Cortex of kidney (tissue), 1 donor: ENCODE measurements at places on chromosomes 7 and 10.

GRCh38 chr10:97291357-97292096 lies 910 bp downstream of the ARHGAP19 start:
- no peak for DNase-seq

- DNase-seq, result no peak
These were observed 35.6 kb upstream of the ADGRA1 start for GRCh38 chr10:133052076-133052475.

DNA sequence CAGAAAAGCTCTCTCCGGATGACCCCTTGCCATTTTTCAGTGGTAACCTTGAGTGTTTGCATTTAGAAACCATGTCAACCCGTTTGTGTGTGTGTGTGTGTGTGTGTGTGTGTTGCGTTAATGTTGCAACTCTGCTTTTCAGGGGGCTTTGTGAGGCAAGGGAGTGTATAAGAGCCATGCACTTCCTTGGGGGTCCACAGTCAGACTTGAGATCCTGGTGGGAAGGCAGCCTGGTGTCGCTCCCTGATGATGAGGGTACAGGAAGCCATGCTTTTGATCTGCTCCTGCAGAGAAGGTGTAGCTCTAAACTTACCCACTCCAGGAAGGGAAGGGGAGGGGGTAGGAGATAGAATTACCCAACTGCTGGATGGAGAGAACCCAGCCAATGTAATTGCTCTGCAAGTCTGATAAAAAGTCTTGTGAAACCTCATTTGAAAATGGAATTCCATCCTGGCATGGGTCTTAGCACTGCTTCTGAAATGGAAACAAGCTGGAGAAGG lies 10.7 kb downstream of the GRK5 start:
- DNase-seq, result no peak

- no peak for DNase-seq
These were observed 123.4 kb downstream of the NEURL1 start for GRCh38 chr10:103616705-103617601.

DNA sequence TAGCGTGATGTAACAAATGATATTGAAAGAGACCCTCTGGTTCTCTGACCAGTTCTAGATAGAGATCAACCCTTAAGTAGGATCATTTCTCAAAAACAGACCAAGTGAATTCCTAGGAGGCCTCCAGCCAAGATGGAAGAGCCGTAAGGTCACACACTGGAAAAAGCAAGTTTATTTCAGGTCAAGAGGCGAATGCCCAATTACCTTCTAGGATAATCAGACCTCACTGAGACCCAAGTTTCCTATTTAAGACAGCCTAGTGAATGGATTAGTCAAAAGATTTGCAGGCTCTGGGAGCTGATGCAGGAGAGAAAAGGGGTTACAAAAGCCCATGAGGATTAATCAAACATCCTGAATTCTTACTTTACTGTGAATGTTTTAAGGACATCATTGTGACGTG lies 486.1 kb upstream of the NRP1 start:
- DNase-seq, result no peak

- DNase-seq, result no peak
These were observed 59.6 kb upstream of the SP4 start for GRCh38 chr7:21368317-21368716.

DNA sequence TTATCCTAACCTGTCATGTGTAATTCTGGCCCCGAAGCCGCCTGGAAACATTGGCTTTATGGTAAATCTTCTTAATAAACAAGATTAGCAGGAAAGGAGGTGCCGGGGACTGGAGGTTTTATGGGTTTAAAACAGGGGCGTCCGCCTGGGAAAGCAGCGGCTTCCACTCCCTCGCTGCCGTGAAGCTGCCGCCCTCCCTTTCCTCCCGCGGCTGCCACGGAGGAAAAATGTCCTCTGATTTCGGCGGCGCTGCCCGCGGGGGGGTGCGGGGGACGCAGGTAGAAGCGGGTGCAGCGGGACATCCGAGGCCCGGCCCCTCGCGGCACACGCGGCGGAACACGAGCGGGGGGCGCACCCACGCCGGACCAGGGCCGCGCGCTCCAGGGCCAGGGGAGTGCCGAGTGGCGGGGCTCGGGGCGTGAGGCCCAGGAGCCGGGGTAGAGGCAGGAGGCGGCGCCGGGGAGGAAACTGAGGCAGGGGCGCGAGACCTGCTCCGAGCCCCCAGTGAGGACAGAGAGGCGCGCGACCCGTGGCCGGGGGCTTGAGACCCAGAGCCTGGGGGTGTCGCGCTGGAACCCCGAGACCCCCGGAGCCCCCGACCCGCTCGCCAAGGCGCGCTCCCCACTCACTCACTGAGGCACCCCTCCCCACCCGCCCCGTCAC lies 993 bp downstream of the PTPRN2 start:
- no peak for DNase-seq

- DNase-seq, result no peak
These were observed 254.6 kb downstream of the CAMK1D start for GRCh38 chr10:12603766-12604470.

- DNase-seq, result no peak
These were observed 65.4 kb upstream of the DNAJB6 start for GRCh38 chr7:157271315-157271990.

- DNase-seq, result no peak
These were observed 1.9 kb upstream of the HBP1 start for GRCh38 chr7:107166736-107167426.

DNA sequence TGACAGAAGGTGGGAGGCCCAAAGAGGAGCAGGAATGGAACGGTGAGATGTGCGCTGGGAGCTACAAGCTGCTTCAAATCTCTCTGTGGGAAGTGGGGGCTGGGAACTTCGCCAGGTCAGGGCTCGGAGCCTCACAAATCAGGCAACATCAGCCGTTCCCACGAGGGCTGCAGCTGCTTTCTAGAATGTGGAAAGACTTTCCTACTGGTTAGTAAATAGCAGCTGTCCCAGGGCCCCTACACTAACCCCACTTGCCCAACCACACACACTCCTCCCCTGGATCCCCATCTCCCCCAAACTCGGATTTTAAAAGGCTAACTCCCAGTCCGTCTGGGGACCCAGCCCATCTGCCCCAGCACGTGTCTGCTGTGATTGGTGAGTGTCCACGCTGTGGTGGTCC lies 40.6 kb upstream of the PITRM1 start:
- DNase-seq, result no peak

DNA sequence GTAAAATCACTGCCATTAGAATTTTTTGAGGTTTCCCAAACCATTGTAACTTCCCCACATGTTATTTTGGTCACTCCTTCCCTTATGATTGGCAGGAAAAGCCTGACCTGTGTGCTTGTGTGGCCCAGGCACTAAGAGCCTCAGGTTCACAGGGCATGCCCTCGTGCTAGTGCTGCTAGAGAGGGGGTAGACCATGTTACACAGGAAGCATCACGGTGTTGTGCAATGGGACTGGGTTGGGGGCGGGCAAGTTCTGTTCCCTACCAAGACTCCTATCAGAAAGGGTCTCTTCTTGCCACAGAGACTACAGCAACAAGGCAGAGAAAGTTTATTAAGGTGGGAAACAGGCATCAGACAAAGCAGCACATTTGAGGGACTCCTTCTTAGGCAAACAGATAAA lies 32.2 kb downstream of the LSM5 start:
- DNase-seq, result no peak

GRCh38 chr7:2633538-2634266 lies 1.9 kb downstream of the TTYH3 start:
- DNase-seq, result no peak

DNA sequence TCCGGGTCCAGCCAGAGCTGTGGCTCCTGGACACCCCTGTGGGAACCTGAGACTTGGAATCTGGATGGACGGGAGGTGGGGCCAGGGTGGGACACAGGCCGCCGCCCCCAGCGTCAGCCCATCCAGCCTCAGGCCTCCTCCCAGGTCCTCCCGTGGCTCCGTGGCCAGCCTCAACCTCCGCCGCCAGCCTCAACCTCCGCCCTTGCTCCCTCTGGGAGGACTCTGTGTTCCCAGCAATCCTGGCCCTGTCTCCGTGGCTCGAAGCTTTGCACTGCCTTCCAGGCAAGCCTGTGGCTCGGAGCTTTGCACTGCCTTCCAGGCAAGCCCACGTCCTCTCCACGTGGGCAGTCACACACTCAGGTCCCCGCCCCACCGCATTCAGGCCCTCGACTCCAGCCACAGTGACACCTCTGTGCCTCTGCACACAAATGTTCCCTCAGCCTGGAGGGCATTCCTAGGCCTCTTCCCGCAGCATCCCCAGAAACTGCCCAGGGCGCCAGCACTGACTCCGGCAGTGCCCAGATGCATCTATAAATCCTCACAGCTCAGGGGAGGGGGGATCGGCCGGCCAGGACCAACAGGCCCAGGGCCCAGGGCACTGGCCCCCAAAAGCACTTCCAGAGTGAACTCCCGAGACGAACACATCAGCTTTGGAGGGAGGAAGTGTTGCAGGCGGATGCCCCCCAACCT lies 44.7 kb upstream of the PDGFA start:
- DNase-seq, result no peak

DNA sequence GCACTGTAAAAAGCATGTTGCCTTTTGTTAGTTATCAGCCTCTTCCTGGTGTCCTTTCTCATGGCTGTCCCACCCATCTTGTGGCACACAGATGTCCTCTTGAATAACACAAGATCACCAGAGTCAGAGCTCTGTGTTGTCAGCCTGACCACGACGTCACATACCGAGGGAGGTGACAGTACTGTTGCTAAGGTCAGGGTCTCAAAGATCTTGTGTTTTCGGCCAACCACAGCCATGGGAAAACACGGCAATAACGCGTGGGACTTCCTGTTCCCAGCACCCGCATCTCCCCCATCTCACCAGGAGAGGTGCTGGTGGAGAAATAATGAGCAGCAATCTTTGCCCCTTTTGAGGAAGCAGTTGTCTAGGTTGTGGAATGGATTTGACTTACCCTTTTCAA lies 40.4 kb downstream of the NPVF start:
- DNase-seq, result no peak

- DNase-seq, result no peak
These were observed 85.5 kb downstream of the CUL2 start for GRCh38 chr10:35004651-35005050.

DNA sequence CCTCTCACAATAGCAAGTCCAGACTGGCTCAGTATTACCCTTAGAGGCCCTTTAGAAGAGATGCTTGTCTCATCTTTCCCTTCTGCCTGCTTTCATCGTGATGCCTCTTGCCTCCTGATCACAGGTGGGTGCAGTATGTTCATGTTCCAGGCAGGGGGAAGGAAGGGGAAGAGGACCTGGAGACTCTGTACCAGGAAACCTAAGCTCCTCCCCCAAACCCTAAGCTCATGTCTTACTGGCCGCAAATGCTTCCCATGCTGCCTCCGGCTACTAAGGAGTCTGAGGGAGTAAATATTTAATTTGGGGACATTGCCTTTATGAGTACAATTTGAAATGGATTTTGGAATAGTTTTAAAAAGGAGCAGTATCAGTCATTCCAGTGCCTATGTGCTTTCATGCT lies 192.6 kb downstream of the CDCA7L start:
- no peak for DNase-seq

DNA sequence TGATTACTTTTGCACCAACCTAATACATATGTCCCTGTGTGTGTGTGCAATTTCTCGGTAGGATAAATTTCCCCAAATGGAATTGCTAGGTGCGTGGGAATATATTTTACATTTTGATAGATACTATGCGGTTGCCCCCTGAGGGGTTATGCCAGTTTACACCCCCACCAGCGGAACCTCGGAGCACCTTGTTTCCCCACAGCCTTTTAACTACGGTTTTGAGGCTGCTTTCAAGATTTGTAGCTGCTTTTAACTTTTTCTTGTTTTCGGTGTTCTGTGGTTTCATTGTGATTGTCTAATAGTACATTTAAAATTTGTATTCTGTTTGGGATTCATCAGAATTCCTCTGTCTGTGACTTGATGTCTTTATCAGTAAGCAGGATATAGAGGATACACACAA lies 22.0 kb downstream of the PROSER2 start:
- DNase-seq, result no peak

DNA sequence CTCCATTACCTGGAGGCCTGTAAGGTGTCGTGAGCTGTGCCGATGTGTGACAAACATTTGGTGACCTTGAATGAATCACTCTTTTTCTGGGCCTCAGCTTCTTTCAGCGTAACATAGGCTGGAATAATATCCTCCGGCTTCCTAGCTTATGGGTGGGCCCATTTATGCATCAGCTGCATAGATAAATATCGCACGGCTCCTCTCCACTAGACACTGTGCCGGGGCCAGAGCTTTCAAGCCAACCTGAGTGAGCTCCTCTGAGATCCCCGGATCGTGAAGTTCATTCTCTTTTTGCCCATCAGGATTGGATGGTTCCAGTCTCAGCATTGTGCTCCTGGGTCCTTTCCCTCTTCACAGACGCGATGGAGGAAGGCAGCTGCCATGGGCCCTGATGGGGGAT lies 574.3 kb upstream of the FOXK1 start:
- no peak for DNase-seq

DNA sequence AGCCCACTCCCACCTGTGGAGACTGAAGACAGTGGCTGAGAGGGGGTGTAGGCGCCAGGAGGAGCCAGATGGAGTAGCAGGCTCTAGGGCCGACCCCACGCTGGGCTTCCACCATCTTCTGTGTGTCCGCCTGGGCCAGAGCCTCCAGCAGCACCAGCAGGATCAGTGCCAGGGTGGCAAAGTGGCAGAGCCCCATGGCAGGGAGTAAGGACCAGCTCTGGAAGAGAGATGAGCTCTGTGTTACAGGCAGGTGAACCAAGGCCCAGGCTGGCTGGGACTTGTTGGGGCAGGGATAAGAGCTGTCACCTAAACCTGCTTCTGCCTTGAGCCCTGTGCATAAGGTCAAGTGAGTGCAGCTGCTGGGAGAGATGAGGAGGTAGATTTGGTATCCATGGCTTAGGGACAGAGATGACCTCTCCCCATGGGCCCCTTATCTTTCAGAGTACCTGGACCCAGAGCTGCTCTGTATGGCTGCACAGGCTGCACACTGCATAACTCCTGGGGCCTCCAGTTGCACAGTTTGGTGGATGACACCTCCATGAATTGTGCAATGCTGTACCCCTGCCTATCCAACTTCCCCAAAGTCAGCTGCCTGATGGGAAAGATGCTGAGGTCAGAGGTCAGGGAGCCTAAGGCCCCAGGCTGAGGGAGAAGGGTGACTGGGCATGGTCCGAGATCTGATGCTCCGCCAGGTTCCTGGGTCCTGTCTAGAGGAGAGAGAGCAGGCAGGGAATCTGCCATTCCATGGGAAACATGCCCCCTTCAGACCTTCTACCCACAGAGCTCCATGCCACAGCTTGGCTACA lies 7.4 kb upstream of the SAMD8 start:
- no peak for DNase-seq

- DNase-seq, result no peak
These were observed 232.5 kb upstream of the IGFBP3 start for GRCh38 chr7:46153583-46153950.

DNA sequence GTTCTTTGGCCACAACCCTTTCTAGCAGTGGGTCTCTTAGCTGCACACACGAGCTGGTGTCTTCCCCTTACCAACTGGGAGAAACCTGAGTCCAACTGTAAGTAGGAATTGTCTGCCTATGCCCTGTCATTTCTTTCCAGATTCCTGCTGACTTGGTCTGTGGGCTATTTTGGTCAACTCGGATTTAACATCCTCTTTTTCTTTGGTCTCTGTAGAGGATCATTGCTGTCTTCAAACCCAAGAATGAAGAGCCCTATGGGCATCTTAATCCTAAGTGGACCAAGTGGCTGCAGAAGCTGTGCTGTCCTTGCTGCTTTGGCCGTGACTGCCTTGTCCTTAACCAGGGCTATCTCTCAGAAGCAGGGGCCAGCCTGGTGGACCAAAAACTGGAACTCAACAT lies 10.3 kb downstream of the PI4K2A start:
- DNase-seq, result no peak
